ENCODE measurements at places on chromosomes 2 and 18.

GRCh38 chr2:99365661-99366060 lies 28.5 kb downstream of the EIF5B start:
- no peak for DNase-seq

DNA sequence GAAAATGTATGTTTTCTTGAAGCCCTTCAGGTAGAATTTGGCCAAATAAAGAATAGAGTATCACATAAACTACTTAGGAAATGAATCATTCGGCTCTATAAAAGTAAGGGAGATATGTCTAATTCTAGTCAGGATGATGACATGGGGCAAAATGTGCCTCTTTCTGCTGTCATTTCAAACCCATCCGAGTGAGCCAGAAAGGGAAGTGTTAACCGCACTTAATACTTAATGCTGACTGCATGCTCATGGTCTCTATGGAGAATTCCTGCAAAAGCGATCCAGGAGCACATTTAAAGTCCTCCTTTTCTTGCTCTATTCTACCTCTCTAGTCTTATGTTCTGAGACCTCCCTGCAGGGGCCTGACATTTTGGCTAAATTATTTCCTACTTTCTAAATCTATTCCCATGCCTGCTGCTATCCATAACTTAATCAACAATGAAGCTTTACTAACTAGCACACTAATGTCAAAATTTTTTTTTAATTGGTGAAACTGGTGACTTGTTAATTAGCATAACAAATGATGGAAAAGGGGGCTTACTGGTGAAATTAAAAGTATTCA lies 127.4 kb downstream of the CDC42EP3 start:
- no peak for DNase-seq

DNA sequence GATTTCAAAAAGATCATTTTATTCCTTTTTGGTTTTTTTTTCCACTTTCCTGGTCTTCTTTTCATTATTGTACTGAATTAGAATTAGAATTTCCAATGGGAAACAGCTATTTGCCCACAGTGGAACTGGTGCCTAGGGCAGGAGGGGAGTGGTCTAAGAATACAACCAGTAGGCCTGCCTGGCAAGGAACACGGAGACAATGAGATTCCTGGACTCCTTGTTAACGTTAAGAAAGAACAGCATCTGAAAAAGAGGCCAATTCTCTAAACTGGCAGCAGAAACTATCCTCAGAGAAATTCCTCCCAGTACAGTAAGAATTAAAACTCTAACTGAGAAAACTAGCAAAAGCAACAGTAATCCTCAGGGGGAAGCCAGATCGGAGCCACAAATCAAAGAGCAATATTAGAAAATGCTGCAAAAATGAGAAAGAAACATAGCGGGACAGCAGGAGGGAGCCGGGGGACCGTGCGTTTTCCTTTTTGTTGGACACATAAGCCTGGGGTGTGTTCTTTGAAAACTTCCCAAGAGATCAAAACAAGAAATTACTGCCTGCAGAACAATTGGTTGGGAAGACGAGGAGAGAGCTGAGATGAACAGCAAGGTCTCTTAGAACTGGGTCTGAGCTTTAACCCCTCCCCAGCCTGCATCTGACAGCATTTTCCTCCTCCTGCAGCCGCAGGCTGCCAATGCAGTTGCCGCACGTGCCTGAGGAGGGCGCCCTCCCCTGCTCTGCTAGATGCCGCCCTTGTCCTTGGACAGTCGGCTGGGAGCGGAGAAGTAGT lies 776.0 kb downstream of the TSN start:
- DNase-seq: no peak

DNA sequence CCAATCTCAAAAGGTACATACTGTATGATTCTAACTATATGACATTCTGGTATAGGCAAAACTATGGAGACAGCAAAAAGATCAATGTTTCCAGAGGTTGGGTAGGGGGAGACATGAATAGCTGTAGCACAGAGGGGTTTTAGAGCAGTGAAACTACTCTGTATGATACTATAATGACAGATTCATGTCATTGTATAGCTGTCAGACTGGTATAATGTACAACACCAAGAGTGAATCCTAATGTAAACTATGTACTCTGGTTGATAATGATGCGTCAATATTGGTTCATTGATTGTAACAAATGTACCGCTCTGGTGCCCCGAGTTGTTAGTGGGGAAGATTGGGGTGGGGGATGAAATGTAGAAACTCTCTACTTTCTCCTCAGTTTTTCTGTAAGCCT lies 172.4 kb upstream of the SPOPL start:
- no peak for DNase-seq

DNA sequence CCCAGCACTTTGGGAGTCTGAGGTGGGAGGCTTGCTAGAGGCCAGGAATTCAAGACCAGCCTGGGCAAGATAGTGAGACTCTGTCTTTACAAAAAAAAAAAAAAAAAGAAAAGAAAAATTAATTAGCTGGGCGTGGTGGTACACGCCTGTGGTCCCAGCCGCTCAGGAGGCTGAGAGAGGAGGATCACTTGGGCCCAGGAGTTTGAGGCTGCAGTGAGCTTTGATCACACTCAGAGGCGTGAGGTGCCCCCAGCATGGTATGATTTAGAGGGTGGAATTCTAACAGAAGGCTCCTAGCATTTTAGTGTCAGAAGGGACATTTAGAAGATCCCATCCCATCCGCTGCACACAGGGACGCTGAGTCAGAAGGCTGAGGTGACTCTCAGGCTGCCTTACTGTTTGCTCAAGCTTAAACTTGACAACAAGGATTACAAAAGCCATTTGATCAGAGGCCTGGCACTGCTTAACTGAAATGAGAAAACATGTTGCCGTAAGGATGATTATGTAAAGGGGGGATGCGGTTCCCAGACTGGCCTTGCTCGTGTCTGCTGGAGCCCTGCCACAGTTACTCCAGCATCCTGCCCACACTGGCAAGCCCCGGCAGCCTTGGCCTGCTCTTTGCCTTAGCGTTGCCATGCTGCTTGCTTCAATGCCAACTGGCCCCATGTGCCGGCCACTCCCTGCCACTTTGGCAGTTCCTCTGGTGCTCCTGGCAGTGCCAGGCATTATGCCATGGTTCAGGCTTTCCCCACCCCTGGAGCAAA lies 45.6 kb upstream of the SLC1A4 start:
- DNase-seq: no peak

DNA sequence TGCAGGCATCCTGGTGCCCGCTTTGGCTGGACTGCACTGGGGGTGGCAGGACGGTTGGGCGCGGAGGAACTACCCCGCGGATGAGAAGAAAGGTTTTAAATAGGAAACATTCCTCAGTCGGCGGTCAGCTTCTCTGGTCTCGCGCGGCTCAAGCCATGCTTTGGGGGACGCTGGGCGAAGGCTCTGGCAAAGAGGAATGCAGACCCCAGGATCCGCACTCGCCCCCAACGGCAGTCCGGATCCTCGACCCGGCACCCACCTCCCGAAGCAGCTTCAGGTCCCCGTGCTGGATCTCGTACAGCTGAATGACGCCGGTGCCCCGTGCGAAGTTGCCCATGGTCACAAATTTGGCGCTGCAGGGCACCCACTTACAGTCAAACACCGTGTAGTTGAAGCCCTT lies 686 bp upstream of the PNO1 start:
- DNase-seq: no peak

- no peak for DNase-seq
Measured at GRCh38 chr18:45061359-45061758, 380.7 kb downstream of the SETBP1 start.

- no peak for DNase-seq
Measured at GRCh38 chr2:6353669-6354068, 512.0 kb downstream of the CMPK2 start.

- no peak for DNase-seq
Measured at GRCh38 chr2:239954166-239955086, 70.7 kb downstream of the NDUFA10 start.

DNA sequence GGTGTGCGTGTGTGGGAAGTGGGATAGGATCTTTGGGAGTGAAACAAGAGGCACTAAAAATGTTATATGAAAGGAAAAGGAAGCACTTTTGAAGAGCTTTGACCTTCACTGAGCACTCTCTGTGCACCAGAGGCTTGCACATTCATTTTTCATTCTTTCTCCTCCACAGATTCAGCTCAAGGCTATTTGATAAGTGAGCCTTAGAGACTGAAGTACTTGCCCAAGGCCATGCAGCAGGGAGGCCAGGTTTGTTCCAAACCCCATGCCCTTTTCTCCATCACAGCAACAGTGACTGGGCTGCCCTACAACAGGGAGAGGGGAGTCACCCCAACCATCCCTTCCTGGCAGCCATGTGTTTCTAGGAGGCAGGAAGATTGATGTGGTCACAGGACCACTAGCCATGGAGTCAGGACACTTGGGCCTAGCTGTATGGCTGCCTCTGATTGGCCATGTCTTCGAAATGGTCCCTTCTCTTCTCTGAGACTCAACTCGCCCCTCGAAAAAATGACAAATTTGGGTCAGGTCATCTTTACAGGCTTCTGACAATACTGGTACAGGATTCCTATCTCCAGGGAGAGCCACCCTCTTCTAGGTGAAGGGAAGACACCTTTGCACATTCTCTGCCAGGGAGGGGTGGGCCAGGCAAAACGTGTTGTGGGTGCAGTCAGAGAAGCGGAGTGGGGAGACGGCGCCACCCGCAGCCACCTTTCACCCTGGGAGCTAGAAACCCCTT lies 123.5 kb upstream of the MYCN start:
- no peak for DNase-seq

DNA sequence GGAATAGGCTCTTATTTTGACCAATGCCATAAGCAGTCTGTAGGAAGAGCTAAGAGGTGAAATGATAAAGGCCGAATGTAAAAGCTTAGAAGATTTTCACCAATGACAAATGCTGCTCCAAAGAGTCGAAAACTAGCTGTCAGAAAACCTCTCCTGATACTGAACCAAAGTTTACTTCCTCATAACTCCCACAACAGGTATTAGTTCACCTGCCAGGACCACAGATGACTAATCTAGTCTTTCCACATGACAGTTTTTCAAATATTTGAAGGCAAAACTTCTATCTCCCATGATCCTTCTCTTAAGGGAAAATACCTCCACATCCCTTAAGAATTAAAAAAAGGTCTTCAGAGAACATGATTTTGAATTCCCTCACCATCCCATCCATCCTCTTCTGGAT lies 473.2 kb upstream of the SPHKAP start:
- no peak for DNase-seq

GRCh38 chr2:162056796-162057399 lies 17.1 kb downstream of the DPP4 start:
- DNase-seq: no peak

- no peak for DNase-seq
Measured at GRCh38 chr18:53984021-53984420, 240.4 kb downstream of the MBD2 start.

DNA sequence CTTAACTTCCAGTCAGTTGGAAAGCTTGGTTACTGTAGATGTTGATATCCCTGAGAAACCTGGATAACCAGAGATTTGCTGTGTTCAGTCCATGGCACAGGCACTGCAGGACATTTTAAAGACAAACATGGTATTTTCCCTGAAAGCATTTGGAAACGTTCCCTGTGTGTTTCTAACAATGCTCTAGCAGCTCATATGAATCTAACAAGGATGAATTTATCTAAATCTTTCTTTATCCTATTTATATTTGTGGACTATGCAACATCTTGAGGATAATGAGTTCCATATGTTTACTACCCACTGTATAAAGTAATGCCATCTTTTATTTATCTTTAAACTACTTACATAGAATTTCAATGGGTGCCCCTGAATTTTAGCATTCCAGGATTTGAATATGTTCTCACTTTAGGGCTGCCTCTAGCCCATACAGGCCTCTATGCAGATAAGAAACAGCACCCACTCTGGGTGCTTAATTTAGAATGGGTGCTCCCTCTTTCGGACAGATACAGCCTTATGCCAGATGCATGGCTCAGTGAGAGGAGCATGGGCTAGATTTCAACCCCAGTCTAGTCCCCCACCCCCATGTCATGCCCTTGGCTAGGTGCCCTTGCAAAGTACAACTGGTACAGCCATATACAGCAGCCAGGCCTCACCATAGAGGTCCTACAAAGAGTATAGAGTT lies 50.6 kb upstream of the NEMP2 start:
- DNase-seq: no peak

DNA sequence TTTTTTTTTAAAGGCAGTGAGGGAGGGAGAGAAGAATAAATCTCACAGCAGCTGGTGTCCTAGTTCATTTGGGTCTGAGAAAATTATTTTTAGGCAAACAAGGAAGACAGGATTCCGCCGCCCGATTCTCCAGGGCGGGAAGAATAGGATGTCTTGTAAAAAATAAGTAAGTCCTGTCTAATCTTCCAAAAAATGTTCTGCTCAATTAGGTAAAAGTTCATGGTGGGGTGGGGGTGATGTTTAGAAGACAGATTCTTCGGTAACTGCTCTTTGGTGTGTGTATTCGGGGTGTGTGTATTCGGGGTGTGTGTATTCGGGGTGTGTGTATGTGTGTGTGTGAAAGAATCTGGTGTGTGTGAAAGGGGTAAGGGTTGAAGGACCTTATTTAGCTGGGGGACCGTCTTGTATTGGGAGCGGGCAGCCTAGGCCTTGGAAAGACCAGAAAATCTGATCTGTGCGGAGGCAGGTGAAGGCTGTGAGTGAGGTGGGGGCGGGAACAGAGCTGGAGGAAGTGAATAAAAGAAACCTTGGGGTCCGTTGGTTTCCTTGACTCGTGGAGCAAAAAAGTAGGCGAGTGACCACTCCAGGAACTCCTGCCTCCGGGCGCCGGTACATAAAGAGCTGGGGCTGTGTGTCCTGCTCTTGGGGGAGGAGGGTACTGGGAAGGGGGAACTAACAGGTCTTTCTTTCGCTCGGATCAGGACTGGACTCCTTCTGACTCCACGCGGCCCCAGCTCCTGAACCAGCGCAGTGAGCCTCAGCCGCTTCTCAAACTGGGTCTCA lies 4.4 kb upstream of the PAX3 start:
- DNase-seq: no peak

GRCh38 chr2:151264157-151264825 lies 2.6 kb upstream of the RBM43 start:
- DNase-seq: no peak

GRCh38 chr2:98388601-98389250 lies 42.5 kb downstream of the CNGA3 start:
- no peak for DNase-seq

DNA sequence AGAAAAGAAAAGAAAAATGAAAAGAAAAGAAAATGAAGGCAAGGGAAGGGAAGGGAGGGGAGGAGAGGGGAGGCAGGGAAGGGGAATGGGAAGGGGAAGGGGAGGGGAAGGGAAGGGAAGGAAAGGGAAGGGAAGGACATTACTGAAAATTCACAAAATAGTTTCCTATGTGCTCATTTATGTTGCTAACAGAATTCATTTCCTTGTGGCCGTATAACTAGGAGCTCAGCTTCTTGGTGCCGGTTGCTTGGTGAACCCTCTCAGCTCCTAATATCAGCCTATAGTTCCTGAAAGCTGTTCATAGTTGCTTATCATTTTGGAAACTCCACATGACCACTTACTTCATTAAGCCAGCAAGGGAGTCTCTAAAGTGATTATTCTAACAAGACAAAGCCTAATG lies 379.8 kb upstream of the TMEFF2 start:
- no peak for DNase-seq

- DNase-seq: no peak
Measured at GRCh38 chr18:44927127-44927849, 246.6 kb downstream of the SETBP1 start.
